ENCODE measurements at places on chromosomes 3 and 15. TPM values are rescaled to one million over a fixed set of nuclear protein-coding genes. Genes with fewer than 3 reads are reported as not detected.

GRCh38 chr15:46956456-46956855 is 760.8 kb upstream of the SEMA6D start:
- no peak for DNase-seq

GRCh38 chr15:97691078-97691477 is 269.4 kb upstream of the ARRDC4 start:
- no peak for DNase-seq

DNA sequence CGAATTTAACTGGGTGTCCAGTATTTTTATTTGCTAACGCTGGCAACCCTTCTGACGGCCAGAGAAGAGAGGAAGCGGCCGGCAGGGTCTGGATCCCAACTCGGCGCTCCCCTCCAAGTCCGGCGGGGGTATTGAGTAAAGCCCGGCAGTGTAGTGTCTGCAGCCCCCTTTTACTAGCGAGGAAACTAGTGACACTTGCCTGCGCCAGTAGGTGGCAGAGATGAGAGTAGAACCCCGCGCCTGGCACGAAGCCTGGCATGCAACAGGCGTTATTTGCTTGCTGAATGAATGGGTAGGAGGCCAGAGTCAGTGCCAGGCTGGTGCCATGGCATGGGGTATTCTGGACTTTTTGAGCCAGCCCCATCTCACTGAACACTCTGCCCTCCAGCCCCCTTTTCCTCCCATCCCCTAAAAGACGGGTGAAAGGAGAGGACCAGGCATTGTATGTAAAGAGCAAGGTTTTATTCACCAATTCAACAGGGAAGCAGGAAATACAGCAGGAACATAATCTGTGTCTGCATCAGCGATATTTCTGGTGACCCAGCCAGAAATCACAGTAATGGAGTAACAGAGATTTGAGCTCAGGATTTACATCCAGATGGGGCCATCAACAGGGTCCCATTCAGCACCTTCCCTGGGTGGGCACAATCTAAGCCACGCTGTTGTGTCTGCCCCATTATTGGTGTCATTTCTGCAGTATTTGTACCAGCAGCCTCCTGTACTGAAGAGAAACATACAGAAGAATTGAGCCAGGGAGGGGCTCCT is 788 bp upstream of the WDR73 start:
- no peak for DNase-seq

DNA sequence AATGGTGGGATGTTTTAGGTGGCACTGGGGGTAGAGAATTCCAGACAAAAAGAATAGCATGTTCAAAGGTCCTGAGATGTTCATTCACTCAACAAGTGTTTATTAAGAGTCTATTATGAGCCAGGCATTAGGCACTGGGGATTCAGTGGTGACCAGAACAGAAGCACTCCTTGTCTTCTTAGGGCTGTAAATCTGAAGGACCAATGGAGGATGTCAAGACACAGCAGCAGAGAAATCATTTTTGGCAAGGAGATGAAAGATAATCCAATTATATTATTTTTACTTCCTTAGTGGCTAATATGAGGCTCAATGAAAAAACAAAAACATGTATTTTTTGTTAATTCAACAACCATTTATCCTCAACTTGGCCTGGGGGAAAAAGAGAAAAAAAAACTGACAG is 218.5 kb downstream of the SLC9A9 start:
- no peak for DNase-seq

- no peak for DNase-seq
Observed at GRCh38 chr3:119469418-119470189, 841 bp downstream of the POGLUT1 start.

GP9 gene
- total RNA-seq, result not detected

DNA sequence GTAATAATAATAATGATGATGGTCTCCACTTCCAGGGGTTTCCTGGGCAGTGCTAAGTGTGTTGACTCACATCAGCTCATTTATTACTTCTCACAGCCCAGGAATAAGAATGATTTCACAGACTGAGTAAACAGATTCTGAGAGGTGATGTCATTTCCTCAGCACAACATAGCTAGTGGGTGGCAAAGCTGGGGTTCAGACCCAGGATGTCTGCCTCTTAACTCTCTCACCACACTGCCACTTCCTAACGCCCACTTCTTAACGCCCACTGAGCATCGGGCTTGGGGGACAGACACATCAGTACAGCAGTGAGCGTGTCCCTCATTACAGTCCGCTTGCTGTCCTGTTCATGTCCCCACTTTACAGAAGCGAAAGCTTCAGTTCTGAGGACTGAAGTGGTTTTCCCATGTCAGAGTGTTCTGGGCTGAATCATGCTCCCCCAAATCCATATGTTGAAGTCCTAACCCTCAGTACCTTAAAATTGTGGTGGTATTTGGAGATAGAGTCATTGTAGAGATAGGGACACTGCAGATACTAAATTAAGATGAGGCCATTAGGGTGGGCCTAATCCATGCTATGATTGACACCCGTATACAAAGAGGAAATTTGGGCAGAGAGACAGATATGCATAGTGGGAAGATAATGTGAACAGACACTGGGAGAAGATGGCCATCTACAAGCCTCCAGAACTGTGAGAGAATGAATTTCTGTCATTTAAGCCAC is 68.0 kb downstream of the ATP2B2 start:
- DNase-seq, result no peak

SETD5 gene
- 123 TPM for total RNA-seq

DNA sequence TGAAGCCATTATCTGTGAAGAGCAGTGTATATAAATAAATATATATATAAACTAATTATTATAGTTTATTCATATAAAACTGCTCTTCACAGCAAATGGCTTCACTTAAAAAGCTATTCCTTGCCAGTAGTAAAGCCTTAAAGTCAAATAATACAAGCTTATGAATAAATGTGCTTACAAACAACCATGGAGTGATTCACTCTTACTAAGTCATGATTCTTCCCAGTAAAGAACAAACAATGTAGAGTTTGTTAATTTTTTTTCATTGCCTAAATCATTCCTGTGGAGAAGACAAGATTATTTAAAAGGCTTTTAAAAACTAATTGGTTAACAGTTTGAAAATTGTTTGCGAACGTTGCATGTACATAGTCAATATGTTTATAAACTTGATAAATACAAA is 140.7 kb downstream of the PLCH1 start:
- no peak for DNase-seq

DNA sequence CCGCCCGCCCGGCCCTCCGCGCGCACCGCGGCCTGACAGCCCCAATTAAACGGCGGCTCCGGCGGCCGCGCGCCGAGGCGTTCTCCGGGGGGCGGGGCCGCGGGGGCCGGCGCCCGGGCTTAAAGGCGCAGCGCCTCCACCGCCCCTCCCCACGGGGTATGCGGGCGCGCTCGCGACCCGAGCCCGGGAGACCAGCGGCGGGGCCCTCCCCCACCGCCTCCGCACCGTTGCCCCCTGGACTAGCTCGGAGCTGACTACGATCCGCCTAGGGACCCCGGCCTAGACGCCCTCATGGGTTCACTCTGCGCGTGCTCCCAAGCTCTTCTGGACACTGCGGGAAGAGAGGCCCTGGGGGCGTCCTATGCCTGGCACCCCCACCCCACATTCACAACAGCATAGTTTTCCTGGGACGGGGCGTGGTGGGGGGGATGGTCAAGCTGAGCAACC is at the start of gene DUSP7:
Gene DUSP7, minus strand, starts transcription at position 51 of the 447 bp plus-strand sequence. CDS start 205 bp downstream, outside the sequence.
- no peak for DNase-seq

- DNase-seq, result no peak
Observed at GRCh38 chr3:135731546-135731945, 234.0 kb upstream of the PPP2R3A start.

PAK6 gene
- not detected for total RNA-seq

- DNase-seq, result no peak
Observed at GRCh38 chr15:50685976-50686468, 575 bp downstream of the TRPM7 start.

- no peak for DNase-seq
Observed at GRCh38 chr3:110569073-110569472, 502.5 kb upstream of the NECTIN3 start.

- no peak for DNase-seq
Observed at GRCh38 chr3:76694063-76694462, 345.8 kb upstream of the ROBO2 start.

FSD2 gene
- not detected for total RNA-seq

DNA sequence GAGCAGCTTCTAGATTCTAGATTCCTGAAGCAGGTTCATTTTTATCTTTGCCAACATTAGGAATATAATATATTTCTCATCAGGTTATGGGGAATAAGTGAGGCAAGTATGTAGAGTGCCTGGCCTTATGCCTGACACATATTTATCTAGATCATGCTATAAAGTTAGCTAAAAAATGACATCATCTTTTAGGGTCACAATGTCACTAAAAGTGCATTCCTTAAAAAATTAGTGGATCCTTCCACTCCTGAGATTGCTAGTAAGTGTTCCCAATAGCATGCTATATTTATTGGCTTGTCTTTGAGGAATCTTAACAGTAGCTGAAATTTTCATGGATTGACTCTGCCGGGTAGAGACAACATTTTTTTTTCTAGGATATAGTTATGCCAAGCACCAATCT is 305.9 kb upstream of the TMCO5A start:
- no peak for DNase-seq

TGM4 gene
- total RNA-seq, result not detected

DNA sequence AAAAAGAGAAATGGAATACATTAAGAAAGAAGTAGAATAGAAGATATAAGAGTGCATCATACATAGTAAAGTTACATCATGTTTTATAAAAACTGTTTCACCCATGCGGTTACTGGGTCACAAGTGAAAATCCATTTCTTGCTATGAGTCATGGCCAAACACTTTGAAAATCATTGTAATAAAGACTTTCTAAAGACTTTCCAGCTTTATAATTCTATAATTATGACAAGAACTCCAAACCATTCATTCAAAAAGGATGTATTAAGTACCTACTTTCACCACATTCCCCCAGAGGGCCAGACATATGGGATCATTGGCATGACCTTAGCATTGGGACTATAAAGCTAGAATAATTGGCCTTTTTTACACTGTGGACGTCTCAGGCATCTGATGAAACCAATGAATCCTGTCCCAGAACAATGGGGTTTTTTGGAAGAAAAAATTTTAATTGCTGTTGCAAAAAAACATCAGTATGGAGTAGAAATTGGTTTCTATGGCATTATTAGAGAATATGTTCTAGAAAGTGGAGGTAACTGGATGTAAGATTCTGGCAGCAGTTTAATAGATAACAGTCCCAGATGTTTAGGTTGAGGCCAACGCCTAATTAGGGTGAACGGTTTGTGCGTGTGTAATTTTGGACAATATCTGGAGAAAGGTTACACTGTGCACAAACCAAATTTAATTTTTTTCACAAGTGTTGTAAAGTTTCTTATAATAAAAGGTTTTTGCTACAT is 3.3 kb upstream of the SKIC8 start:
- no peak for DNase-seq

LRTM1 gene
- total RNA-seq, result not detected

DNA sequence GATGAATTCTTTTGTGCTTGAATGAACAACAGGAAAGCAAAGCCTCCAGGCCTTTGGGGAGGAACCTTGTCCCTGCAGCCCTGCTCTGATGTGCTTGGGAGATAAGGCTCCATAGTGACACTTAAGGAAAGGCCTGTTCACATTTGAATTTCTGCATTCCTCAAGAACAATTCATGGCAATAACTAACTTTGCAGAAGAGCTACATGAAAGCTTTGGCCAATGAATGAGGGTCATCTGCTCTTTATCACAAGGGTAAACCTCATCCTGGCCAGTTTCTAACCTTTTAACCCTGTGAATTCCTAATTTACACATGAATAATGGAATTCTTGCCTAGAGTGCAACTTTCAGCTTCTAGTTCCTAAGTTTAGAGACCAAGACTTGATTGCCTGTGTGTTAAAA is 5.6 kb downstream of the PRTG start:
- DNase-seq, result no peak

DNA sequence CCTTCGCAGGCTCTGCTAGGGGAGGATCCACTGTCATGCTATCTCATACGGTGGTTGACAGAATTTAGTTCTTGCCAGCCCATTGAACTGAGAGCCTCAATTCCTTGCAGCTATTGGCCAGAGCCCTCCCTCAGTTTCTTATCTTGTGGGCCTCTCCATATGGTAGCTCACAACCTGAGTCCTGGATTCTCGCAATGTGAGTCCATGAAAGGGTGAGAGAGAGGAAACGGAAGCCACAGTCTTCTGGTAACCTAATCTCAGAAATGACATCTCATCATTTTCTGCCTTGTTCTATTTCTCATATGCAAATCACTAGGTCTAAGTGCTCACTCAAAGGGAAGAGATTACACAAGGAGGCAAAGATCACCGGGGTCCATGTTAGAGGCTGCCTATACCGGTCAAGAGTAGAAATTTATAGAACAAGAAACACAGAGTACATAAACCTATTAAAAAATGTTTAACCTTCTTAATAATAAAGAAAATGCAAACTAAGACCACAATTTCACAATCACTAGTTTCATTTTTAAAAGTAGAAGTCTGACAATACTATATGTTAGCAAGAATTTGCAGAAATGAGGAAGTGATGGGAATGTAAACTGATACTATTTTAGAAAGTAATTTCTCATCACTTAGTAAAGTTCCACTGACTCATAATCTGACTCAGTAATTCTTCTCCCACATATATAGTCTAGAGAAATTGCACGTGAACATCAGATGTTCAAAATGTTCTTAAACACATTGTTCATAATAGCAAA is 378.4 kb upstream of the AGTR1 start:
- DNase-seq, result no peak

ROBO1 gene
- total RNA-seq, result 43.7 TPM

MCTP2 gene
- total RNA-seq, result 4.5 TPM

DNA sequence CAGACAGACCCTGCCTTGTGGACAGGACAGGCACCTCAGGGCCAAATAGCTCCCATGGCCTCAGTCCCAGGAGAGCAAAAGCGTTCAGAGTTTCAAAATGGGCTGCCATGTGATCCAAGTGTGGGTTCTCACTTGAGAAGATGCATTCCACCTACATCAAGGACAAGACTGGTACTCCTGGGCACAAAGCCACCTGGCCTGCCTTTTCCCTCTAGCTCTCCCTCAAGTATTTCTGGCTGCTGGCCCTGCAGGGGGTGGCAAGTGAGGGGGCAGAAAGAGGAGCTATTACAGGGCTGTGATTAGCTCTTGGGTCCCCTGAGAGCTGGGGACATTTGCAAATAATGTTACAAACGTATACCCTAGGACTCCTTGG is 6.5 kb upstream of the COL7A1 start:
- no peak for DNase-seq

DNA sequence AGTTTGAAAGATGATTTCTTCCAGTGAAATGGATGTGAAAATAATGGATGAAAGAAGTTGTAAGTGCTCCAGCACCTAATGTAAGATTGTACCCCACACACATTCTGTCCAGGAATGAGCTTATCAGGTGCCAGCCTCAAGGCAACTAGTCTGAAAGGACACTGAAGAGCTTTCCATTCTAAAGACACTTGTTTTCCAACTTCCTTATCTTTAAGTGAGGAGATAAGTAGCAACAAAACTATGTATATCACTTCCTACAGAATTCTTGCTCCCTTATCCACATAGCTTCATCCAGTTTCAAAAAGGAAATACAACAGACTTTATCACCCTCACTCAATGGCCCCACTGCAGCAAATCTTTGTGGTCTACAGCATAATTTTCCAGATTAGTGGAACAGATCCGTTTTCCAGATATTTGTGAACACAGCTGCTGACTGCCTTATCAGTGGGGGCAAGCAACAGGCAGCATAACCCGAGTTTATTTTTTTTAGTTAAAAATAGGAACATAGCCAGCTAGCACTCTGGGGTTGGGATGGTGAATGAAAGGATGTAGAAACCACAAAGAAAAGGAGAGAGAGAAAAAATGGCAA is 60.6 kb downstream of the CD200R1L start:
- no peak for DNase-seq

RARB gene
- total RNA-seq, result 5.9 TPM

CPLX3 gene
- not detected for total RNA-seq
